ENCODE measurements at places on chromosomes 13 and 19.
A peak's percentile ranks its signal among the peaks of the same experiment; 100 is the strongest.

GRCh38 chr13:20901668-20902437 lies 693 bp downstream of the XPO4 start:
- no peak for DNase-seq

- no peak for DNase-seq
Measured at GRCh38 chr13:99572131-99572530, 70.9 kb downstream of the TM9SF2 start.

DNA sequence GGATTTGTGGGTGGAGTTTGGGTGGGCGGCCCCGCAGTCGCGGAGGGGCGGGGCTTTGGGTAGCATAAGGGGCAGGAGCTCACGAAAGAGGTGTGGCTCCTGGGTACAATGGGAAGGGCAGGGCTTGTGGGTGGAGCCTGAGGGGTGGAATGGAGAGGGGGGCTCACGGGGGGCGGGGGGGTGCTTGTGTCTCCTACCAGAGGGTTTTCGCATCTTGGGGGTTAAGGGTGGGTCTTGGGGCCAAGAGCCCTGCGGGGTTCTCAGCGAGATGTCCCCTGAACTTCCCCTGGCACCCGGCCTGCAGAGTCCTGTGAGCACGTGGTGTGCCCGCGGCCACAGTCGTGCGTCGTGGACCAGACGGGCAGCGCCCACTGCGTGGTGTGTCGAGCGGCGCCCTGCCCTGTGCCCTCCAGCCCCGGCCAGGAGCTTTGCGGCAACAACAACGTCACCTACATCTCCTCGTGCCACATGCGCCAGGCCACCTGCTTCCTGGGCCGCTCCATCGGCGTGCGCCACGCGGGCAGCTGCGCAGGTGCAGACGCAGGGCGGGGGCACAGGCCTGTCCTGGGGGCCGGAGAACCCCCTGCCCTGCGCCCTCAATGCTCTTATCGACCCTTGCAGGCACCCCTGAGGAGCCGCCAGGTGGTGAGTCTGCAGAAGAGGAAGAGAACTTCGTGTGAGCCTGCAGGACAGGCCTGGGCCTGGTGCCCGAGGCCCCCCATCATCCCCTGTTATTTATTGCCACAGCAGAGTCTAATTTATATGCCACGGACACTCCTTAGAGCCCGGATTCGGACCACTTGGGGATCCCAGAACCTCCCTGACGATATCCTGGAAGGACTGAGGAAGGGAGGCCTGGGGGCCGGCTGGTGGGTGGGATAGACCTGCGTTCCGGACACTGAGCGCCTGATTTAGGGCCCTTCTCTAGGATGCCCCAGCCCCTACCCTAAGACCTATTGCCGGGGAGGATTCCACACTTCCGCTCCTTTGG lies 5.1 kb downstream of the FSTL3 start:
- no peak for DNase-seq

DNA sequence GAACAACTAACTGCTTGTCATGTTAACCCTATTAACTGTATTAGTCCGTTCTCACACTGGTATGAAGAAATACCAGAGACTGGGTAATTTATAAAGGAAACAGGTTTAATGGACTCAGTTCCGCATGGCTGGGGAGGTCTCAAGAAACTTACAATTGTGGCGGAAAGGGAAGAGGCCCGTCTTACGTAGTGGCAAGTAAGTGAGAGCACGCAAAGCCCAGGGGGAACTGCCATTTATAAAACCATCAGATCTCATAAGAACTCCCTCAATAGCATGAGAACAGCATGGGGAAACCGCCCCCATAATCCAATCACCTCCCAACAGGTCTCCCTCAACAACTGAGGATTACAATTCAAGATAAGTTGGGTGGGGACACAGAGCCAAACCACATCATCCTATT lies 34.7 kb downstream of the PHF11 start:
- peak; percentile 21 for DNase-seq

DNA sequence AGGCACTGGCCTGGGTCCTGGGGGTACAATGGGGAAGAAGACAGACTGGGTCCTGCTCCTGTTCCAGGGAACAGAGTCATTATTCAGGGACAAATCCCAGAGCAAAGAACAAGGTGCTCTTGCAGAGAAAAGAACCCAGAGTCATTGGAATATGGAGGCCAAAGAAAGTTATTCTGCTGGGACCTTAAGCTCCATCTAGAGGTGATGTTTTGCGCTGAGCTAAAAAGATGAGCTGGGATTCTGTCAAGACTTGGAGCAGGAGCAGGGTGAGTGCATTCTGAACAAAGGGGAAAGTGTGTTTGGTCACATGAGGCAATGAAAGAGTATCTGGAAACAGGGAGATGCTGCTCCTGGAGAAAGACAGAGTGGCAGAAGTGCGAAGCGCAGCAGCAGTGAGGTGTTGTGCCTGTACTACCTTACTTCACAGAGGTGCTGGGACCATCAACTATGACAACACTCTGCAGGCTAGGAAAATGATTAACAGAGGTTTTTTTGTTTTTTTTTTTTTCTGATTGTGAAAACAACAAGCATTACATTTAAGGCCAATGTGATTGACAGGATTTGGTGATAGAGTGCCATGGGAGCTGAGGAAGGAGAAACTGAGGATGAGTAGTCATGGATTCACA lies 95.3 kb upstream of the TNFSF11 start:
- no peak for DNase-seq

- DNase-seq = no peak
Measured at GRCh38 chr19:566403-566802, 6.0 kb upstream of the BSG start.
